Left kidney (tissue), 8 donors: ENCODE measurements at places on chromosomes 7 and 10. TPM values are rescaled to one million over a fixed set of nuclear protein-coding genes. Genes with fewer than 3 reads are reported as not detected.

- DNase-seq = no peak
Observed at GRCh38 chr7:148185041-148185440, 405.5 kb upstream of the C7orf33 start.

- no peak for DNase-seq
Observed at GRCh38 chr10:109962247-109962646, 38.9 kb upstream of the XPNPEP1 start.

GRCh38 chr7:151110236-151110940, 24.1 kb downstream of the AGAP3 start:
- DNase-seq = no peak

GRCh38 chr10:17989908-17990767, 38.4 kb downstream of the SLC39A12 start:
- DNase-seq = no peak

DNA sequence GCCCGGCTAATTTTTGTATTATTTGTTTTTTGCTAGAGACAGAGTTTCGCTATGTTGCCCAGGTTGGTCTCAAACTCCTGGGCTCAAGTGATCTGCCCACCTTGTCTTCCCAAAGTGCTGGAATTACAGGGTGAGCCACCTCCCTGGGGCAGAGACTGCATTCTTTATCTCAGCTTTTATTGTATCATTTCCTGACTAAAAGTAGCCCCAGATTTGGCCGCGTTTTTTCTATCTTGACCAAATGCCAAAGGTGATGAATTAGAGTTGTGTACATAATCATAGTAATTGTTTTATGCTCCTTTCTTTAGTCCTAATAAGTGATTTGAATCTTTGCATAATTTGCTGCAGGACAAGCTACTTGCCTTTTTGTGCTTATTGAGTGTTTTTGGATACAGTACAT, 3.1 kb upstream of the SMNDC1 start:
- no peak for DNase-seq

Gene TAS2R4
- 6.7 TPM for polyA plus RNA-seq

GRCh38 chr7:156585926-156586325, 54.6 kb upstream of the RNF32 start:
- DNase-seq = no peak

GRCh38 chr7:94511718-94512117, 2.1 kb downstream of the CASD1 start:
- no peak for DNase-seq

GRCh38 chr7:14806891-14807290, 95.7 kb downstream of the DGKB start:
- DNase-seq = no peak

Gene PCDH15
- 11.9 TPM for polyA plus RNA-seq

Gene PRR15
- polyA plus RNA-seq = 2.6 TPM

Gene WNT2
- polyA plus RNA-seq = 0.93 TPM

DNA sequence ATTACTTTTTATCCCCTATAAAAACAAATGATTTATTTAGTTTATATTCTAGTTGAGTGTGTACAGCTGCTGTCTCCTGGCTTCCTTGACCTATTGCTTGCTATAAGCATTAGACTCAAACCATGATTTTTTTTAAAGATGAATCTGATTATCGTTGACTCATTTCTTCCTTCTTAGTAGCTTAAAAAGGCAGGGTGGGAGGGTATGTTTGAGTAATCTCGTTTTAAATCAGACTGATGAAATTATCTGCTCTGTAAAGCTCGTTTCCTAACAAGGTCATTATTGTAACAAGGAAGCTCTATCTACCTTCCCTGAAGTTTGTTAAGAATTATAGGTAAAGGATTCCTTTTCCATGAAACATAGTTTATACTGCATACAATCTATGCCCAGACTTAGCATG, 276.3 kb upstream of the KCND2 start:
- DNase-seq = no peak

DNA sequence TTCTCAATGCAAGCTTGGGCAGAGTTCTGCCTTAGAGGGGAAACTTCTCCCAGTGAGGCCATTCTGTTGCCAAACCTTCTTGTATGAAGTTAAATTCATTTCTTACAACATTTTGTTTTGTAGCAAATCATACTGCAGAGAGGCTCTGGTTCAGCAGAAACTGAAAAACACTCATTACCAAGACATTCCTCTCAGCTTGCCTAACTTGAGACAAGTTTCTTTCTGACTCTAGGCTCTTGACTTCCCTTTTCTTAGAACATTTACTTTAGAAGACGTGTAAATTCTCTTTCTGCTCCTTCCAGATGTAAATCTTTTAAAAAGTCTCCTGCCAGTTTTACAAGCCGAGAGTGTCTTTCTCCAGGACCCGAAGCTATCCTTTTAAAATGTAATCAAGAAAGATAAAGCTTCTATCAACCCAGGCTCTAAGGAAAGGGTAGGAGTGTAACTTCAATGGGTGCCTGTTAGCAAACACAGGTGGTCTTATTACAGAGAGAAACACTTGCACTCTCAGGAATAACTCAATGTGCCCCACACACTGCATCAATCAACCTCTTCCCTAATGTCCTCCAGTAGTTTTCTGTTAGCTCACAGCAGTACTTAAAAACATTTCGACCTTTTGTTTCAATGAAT, 80.5 kb upstream of the TAS2R16 start:
- DNase-seq = peak; percentile 51

Gene PRPS1L1
- not detected for polyA plus RNA-seq

DNA sequence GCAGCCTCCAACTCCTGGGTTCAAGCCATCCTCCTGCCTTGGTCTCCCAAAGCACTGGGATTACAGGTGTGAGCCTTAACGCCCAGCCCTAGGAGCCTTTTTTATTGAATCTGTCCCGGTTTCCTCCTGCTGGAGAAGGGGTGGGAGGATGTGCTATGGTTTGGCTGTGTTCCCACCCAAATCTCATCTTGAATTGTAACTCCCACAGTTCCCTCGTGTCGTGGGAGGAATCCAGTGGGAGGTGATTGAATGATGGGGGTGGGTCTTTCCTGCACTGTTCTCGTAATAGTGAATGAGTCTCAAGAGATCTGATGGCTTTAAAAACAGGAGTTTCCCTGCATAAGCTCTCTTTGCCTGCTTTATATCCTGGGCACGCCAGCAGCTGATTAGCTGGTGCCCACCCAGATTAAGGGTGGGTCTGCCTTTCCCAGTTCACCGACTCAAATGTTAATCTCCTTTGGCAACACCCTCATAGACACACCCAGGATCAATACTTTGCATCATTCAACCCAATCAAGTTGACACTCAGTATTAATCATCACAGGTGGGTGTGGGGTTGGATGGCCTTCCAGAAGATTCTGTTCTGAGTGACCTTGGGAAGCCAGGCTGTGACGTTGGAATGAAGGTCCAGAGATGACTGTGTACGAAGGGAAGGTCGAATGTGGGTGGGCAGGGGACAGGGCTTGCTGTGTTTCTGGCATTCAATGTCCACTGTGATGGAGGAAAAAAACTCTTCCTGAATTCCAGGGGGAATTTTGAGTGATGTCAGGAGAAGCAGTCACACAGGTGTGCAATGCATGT, 33.8 kb upstream of the CUX1 start:
- DNase-seq = no peak

GRCh38 chr10:69644658-69645295, 14.7 kb downstream of the FAM241B start:
- peak; percentile 71 for DNase-seq
